Smooth muscle cell of trachea (primary cell): ENCODE measurements at places on chromosomes 5 and 9. TPM values are rescaled to one million over a fixed set of nuclear protein-coding genes. Genes with fewer than 3 reads are reported as not detected.

Gene PCYOX1L
- 5.2 and 7.4 TPM in 2 replicates for total RNA-seq

Gene ARSI
- total RNA-seq = 12.1 and 18.9 TPM in 2 replicates

Gene CBY3
- total RNA-seq = not detected in 2 replicates

Gene SEMA6A
- total RNA-seq = 0.44 and 0.66 TPM in 2 replicates

Gene FGF10
- total RNA-seq = 1.7 and 7.3 TPM in 2 replicates

Gene PRDM12
- not detected in 2 replicates for total RNA-seq

Gene ENHO
- total RNA-seq = not detected in 2 replicates

Gene ARHGEF37
- total RNA-seq = 2.2 and 3.8 TPM in 2 replicates

Gene CDKN2B-AS1
- 4.5 and 10.9 TPM in 2 replicates for total RNA-seq

Gene FOXD4L3
- not detected in 2 replicates for total RNA-seq
